ENCODE measurements at places on chromosomes 12 and 14.

DNA sequence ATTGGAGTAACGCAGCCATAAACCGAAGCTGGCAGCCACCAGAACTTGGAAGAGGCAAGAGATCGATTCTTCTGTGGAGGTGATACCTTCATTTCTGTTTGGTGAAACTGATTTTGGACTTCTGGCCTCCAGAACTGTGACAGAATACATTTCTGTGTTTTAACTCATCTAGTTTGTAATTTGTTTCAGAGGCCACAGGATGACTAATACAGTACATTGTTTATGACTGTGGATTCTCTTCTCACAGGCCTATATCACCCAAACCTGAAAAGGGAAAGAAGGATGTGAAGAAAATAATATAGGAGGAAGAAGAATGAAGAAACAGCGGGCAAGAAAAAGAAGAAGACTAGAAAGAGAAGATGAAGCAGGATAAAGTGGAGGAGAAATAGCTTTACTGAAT, 263.8 kb upstream of the DIO2 start:
- DNase-seq = no peak

DNA sequence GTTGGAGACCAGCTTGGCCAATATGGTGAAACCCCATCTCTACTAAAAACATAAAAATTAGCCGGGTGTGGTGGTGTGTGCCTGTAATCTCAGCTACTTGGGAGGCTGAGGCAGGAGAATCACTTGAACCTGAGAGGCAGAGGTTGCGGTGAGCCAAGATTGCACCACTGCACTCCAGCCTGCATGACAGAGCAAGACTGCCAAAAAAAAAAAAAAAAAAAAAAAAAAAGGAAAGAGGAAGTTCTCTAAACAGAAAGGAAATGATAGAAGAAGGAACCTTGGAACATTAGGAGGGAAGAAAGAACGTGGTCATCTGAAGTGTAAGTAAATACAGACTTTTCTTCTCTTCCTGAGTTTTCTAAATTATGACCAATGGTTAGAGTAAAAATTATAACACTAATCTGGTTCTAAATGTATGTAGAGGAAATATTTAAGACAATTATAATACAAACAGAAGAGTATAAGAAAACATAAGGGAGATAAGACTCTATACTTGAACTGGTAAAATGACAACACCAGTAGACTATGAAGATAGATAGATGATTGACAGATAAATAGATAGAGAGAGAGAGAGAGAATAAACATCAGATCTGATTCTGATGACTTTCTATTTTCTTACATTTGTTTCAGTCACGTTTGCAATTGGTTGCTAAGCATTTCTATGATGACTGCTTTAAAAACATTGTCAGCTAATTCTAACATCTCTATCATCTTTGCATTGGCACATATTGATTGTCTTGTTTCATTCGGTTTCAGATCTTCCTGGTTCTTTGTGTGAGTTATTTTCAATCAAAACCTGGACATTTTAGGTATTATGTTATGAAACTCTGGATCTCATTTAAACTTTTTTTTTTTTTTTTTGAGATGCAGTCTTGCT, 12.9 kb upstream of the CORO1C start:
- DNase-seq = no peak

DNA sequence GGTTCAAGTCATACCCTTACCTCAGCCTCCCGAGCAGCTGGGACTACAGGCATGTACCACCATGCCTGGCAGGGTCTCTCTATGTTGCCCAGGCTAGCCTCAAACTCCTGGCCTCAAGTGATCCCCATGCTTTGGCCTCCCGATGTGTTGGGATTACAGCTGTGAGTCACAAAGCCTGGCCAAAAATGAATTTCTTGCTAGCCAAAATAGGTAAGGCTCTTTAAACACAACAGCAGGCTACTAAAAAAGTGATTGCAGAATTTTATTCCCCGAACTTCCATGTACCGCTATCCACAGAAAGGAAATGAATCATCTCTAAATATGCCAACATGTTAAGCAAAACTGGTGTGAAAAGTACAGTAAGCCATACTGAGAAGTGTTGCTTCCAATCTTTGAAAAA, 50.6 kb downstream of the WDHD1 start:
- no peak for DNase-seq

- no peak for DNase-seq
Observed at GRCh38 chr14:96268431-96269358, 12.7 kb downstream of the BDKRB1 start.

- DNase-seq = no peak
Observed at GRCh38 chr12:12903642-12904609, 12.6 kb downstream of the GPRC5A start.

GRCh38 chr14:69291396-69291795, 31.4 kb downstream of the GALNT16 start:
- no peak for DNase-seq

DNA sequence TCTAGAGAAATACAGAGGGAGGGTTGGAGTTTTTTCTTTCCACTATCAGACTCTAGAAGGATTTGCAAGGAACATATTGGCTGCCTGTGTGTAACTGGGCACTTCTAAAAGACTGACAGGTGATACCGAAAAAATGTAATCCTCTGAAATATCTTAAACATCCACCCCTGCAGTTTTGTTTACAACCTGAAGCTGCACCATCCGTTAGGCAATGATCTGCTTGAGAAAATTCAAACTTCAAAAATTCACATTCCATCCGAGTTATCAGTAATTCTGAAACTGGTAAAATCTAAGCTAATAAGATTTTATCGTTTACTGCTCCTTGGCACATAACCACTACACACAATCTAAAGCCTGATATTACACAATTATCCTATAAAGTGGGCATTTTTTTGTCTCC, 528.6 kb downstream of the FUT8 start:
- DNase-seq = no peak

- DNase-seq = peak; percentile 24
Observed at GRCh38 chr12:64466178-64466577, 14.3 kb downstream of the TBK1 start.

- no peak for DNase-seq
Observed at GRCh38 chr12:56565510-56566101, 44.0 kb downstream of the RBMS2 start.

DNA sequence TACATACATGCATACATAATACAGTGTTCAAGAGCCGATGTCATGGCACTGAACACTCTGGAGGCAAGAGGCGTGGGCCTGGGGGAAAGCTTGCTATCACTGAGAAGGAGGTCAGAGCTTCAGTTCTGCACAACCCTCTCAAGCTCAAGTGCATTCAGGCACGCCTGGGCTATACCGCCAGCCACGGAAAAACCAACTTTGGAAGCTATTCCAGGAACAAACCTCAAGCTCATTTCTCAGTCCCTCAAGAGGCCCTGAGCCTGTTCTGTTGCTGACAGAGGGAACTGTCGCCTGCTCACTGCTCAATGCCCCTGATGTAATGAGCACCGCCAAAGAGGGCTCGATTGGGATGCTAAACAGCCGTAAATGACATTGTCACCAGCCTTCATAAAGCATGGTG, 9.2 kb downstream of the NOS1 start:
- no peak for DNase-seq

DNA sequence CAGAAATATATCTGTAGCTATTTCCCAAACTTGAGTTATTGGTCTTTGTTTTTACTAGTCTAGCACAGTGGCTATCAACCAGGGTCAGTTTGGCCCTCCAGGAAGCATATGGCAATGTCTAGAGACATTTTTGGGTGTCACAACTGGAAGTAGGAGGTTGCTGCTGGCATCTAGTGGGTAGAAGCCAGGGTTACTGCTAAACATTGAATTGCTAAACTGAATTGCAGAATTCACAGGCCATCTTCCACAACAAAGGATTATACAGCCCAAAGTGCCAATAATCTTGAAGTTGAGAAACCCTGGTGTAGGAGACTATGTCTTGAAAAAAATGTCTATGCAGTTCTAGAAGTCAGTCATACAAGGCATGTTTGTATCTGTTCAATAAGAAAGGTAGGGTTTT, 27.7 kb downstream of the ARHGAP5 start:
- no peak for DNase-seq

- DNase-seq = no peak
Observed at GRCh38 chr14:99188731-99189191, 83.2 kb downstream of the BCL11B start.

GRCh38 chr12:46886541-46887041, 60.8 kb upstream of the SLC38A4 start:
- no peak for DNase-seq

GRCh38 chr14:68962681-68963080, 16.4 kb downstream of the ACTN1 start:
- DNase-seq = no peak

All from hematopoietic multipotent progenitor cell treated with erythropoietin and hydrocortisone succinate and interleukin-3 and kit ligand, for 15 days (in vitro differentiated cells).